ENCODE measurements at places on chromosomes 3 and 15. TPM values are rescaled to one million over a fixed set of nuclear protein-coding genes. Genes with fewer than 3 reads are reported as not detected.
A peak's percentile ranks its signal among the peaks of the same experiment; 100 is the strongest.

DNA sequence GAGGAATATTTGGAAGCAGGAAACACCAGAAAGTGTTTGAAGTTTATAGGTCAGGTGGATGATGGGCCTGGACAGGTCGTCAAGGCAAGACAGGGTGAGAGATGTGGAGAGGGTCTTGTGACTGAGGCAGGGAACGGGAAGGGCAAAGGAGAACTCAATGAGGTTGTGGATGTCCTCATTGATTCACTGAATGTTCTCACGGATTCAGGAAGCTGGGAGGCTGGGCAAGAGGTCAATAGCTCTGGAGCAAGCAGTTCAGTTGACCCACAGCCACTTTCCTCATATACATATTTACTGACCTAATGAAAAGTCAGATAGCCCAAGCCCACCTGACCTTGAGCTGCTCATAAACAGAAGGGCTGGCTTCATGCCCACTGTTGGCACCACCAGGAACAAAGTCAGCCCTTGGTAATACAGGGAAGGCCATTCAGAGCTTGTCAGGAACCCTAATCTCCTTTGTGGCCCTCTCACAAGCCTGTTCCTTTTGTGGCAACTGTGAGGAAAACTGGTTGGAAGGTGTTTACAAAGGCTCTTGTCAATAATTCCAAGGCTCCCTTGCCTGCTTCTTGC lies 31.6 kb downstream of the ARRDC4 start:
- no peak for DNase-seq

GRCh38 chr3:18217507-18218174 lies 207.5 kb downstream of the SATB1 start:
- DNase-seq: no peak

GRCh38 chr3:46845397-46845859 lies 17.8 kb downstream of the MYL3 start:
- DNase-seq: peak; percentile 83

DNA sequence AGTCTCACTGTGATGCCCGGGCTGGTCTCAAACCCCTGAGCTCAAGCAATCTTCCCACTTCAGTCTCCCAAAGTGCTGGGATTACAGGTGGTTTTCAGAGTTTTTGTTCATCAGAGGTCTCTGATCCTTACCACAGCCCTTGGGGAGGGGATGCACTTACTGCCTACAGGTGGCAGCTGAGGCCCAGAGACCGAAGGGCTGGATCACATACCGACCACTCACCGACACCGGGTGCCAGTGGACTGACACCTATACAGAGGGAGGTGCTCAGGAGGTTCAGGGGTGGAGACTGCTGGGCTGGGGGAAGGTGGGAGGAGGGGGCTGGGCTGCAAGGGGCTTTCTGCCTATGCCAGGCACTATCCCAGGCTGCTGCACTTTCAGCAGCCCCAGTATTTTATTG lies 19.5 kb downstream of the DUSP7 start:
- no peak for DNase-seq

GRCh38 chr3:126104028-126104635 lies 20.2 kb upstream of the SLC41A3 start:
- DNase-seq: no peak

GRCh38 chr15:32112101-32112500 lies 81.8 kb downstream of the CHRNA7 start:
- DNase-seq: no peak

GRCh38 chr15:27414168-27414870 lies 443.3 kb downstream of the GABRG3 start:
- DNase-seq: no peak

- peak; percentile 23 for DNase-seq
These were observed 15.6 kb downstream of the CCRL2 start for GRCh38 chr3:46422617-46423016.

DNA sequence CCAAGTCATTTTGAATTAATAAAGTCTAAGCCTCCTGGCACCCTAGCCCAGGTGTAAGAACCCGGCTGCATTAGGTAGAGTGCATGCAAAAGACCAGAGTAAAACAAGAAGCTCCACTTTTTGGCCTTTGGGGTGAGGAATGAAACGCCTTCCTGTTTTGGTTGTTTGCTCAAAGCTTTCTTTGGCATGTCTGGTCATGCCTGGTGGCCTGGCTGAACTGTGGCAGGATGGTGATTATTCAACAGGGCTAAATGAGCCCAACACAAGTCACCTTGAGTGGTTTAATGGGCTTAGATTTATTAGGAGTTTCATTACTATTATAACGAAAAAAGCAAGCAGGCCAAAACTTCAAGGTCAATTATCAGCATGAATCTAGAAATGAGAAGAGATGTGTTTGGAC lies 40.9 kb upstream of the LDHAL6B start:
- peak; percentile 36 for DNase-seq

- DNase-seq: no peak
These were observed 162.4 kb downstream of the GHSR start for GRCh38 chr3:172285844-172286243.

DNA sequence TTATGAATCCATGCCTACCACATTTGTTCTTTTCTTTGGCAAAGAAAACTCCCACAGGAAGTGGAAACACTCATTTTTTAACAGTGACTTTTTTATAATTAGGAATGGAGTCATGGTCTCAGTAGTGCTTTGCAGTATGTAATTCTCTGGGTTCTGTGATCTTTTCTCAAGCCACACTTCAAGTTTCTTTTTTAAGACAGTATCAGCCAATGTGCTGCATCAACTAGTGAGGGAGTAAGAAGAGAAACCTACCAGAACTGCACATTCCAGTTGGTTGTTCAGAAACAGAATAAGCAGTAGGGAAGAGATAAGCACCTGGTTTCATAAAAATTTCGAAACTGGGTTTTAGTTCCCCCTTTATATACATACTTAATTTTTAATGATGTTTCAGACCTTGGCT lies 126.3 kb downstream of the FOXB1 start:
- no peak for DNase-seq

GRCh38 chr3:146883288-146883687 lies 278.1 kb upstream of the PLSCR5 start:
- no peak for DNase-seq

- DNase-seq: no peak
These were observed 10.3 kb upstream of the ZMAT3 start for GRCh38 chr3:179081885-179082284.

GRCh38 chr3:173538410-173538809 lies 140.9 kb downstream of the NLGN1 start:
- DNase-seq: no peak

DNA sequence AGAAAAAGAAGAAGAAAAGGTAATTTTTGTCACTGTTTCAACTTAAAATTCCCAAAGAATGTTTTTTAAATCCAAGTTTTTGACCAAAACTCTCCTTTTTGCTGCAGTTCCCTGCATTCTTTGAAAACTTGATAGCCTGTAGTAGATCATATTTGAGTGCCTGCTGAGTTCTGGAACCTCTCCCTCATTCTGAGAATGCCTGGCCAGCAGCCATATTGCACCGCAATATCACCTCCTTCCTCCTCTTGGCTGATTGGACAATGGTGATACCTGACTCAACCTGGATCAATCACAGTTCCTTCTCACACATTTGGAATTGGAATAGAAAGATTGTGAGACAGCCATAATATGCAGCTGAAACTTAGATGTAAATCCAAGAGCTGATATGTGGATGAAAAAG lies 97.6 kb upstream of the GAP43 start:
- no peak for DNase-seq

GRCh38 chr3:132342183-132342582 lies 25.0 kb downstream of the ACP3 start:
- DNase-seq: no peak

- peak; percentile 41 for DNase-seq
These were observed at the start of gene SH2D7 for GRCh38 chr15:78092261-78093041. Gene SH2D7, plus strand, starts transcription at chr15:78092561. Its CDS starts 24 bp downstream, at chr15:78092585.

DNA sequence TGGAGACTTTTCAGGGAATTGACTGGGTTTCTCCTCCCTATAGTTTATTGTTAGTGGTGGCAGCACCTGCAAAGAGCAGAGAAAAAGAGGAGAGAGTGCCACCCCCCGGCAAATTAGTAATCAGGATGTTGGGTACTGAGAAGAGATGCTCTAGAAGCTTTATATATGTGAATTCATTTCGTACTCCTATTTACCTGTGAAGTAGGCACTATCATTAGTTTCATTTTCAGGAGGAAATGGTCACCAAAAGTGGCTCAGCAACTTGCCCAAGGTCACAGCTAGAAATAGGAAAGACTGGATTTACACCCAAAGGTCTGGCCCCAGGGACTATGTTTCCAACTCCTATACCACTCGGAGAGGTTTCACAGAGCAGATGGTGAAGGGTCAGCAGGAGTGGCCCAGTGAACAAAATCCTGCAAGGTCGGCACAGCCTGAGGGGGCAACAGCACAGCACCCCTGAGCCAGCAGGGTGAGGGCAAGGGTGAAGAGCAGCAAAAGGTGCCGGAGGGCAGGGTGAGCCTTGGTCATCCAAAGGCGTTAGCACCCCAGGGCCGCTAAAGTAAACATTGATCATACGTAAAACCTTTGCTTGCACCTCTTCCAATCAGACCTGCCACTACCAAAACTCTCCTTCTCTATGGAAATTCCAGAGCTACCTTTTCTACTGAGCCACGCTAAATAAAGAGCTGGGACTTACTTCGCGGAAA lies 23.6 kb downstream of the VGLL4 start:
- no peak for DNase-seq

- no peak for DNase-seq
These were observed 50.2 kb downstream of the GABRB3 start for GRCh38 chr15:26722621-26723160.

Gene MYLK
- total RNA-seq: 3.2 TPM

Gene FAM107A
- 2.0 TPM for total RNA-seq

Gene SLC6A20
- total RNA-seq: not detected

Gene PGBD4
- 2.5 TPM for total RNA-seq

Data from SJCRH30 (cell line).